Hypothalamus (tissue), 51 donors: ENCODE measurements at places on chromosomes 3 and 15.

DNA sequence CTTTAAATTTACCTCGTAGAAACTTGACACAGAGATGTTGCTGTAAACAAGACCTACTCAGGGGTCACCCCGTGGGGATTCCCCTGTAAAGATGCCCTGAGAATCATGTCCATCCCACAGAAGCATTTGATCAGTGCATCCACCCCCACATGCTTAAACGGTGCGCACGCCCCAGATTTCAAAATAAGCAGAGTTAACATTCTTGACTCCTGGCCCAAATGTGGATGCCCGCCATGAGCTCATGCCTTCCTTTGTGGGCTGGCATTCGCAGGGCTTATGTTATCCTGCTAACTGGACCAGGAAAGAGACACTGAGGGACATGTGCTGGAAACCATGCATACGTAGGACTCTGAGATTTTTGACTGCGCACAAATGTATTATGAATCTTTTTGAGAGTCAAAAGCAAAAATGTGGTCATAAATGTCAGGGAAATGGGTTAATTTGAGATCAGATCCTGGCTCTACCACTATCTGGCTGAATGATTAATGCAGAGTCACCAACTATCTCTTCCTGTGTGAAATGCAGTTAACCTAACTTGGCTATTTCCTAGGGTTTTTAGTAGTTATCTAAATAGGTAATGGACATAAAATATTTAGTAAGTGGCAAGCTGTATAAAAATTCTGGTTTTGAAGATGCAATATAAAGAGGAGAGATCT is 9.1 kb upstream of the TP63 start:
- DNase-seq: no peak

- DNase-seq: no peak
These were observed 224.8 kb upstream of the ATP10A start for GRCh38 chr15:26087881-26088280.

DNA sequence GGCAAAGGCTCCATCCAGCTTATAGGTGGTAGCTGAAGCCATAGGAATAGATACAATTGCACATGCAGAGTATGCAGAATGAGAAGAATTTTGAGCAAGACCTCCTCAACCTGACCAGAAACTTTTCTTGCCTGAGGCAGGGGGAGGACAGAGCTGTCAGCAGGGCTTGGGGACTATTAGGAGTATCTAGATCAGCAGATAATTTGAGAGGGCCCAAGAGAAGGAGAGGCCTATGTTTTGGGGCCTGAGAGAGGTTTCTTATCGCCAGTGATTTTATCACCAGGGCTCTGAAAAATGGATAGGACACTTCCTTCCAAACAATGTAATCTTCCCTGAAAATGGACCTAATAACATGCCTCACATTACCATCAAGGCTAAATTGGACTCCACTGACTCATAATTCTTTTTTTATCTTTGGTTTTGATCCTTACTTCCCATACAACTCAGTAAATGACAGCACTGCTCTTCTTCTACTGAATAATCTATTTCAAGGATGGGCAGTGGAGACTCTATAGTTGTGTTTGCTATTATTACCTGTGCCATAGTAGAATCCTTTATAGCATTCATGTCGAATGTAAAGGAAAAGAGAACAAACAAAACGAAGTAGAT is 15.8 kb upstream of the RAMAC start:
- no peak for DNase-seq

DNA sequence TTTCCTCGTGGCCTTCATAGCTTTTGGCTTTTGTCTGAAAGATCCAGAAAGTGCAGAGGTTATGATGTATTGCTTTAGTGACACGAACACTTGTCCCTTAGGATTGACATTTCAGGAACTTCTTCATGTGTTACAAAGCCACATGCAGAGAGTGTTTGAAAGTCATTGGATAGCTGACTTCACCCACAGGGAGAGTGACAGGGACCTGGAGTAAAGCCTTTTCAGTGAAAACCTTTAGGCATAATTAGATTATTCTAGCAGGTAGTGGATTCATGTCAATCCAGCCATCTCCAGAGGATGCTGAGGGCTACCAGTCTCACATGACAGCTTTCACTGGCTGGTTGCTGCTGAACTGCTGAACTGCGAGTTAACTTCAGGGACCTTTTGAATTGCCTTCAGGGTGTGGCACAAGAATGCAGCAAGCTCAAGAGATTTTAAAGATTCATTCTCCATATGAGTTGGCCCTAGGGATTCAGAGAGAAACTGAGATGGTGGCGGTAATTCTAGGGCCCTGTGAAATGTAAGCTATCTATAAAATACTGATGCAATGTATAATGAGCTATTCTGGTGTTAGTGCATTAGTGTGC is 267.0 kb upstream of the GOLIM4 start:
- no peak for DNase-seq

GRCh38 chr15:40283615-40284300 is 894 bp upstream of the ANKRD63 start:
- DNase-seq: no peak

- DNase-seq: no peak
These were observed 44.2 kb upstream of the GOLIM4 start for GRCh38 chr3:168139947-168140346.

DNA sequence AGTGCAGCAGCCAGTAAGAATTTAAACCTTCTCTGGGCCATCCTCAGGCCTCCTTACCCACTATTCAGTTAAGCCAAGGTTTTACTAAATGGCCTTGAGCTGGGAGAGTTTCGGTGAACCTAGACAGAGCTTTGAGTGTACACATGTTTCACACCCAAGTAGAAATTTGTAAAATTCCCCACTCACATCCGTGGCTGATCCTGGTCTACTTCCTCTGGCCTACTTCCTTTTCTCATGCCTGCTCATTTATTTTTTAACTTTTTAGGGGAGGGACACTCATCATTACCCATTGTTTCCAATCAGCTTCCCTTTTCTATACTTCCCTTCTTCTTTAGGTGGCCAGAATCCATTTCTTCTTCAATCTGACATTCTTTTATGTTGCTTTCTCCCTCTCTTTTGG is 7.6 kb downstream of the CX3CR1 start:
- no peak for DNase-seq

- DNase-seq: no peak
These were observed 107.8 kb upstream of the TGFBR2 start for GRCh38 chr3:30498587-30498967.

GRCh38 chr15:93830221-93831080 is 400.9 kb upstream of the MCTP2 start:
- DNase-seq: no peak

- DNase-seq: no peak
These were observed 132.1 kb downstream of the LPP start for GRCh38 chr3:188286087-188286513.

DNA sequence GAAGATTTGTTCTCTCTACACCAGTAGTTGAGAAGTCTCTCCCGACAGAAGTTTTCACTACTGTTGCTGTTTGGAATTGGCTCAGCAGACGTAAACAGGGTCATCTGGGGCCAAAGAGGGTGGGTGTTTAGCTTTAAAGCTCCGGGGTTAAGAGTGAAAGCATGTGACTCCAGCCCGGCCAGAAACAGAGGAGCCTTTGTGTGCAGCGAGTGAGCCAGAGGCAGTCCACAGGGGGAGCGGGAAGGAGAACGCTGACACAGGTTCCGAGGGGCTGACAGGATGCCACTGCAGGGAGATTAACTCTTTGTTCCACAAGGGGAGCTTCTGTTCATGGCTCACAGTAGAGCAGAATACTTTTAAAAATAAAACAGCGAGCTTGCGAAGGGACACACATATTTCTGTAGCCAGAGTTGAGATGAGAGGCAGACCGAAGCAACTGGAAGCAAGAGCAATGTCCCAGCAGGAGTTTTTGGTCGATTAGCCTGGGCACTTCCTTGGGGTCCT is 26.9 kb downstream of the BMF start:
- DNase-seq: peak; percentile 71

DNA sequence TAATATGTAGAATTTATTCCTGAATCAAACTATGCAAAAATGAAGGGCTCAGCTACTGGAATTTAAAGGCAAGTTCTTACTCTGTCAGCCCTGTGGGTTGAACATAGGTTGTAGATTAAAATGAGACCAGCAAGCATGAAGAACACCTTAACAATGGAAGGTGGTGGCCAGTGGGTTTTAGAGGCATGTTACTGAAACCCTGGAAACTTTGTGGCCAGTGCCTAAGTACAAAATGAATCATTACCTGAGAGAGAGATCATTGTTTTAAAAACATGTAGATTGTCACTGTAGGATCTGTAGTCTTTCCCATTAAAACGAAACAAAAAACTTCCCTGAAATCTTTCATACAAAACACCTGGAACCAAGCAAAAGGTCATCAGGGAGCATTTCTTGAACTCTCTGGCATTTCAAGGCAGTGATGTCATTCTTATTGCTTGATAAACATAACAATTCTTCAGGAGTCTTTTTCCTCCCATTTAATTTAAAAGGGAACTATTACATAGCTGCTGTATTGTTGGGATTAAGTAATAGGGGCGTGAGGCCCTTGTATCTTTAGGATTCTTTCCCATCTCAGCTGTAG is 51.8 kb downstream of the TMEM108 start:
- DNase-seq: no peak

- DNase-seq: no peak
These were observed 25.1 kb downstream of the VPS39 start for GRCh38 chr15:42182961-42183360.

DNA sequence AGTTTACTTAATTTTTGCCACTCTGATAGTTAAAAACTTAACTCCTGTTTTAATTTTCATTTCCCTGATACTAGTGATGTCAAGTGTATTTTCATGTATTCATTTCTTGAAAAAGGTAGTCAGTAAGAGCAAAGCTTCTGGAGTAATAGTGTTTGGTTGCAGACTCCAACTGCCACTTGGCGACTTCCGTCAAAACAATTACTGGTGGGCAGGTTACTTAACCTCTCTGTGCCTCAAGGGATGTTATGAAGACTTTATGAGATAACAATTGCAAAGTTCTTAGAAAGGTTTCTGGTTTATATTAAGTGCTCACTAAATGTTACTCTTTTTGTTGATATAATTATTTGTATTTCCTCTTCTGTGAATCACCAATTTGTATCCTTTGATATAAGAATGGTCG is 129.7 kb downstream of the NFKBIZ start:
- DNase-seq: no peak

DNA sequence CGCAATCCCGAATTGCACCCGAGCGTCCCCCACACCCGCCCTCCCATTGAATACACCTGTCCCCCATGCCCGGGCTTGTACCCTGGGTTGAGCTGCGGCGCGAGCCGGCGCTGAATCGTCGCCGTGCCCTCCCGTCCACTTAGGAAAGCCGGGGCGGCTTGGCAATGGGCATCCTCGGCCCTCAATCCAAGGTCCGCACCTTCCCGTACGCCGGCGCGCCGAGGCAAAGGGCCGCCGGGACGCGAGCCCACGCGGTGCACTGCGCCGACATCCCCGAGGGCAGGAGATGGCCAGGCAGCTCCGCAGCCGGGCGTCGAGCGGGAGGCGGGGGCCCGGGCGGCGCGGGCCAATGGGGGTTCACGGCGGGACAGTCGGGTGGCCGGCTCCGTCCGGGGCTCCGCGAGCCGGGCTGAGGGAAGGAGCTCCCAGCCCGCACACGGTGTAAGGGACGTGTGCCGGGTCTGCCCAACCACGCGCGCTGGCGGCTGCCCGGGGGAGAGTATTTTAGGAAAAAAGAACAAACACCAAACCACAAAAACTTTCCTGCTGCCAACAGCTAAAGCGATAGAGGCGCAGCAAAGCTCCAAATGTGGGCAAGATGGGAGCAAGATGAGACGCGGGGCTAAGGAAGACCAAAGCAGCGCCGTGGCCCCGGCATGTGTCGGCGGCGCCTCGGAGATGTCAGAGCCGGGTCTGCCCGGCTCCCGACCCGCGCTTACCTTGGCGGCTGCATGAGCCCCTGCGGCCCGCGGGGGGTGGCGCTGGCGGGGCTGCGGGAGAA is 621 bp downstream of the RGMA start:
- no peak for DNase-seq

DNA sequence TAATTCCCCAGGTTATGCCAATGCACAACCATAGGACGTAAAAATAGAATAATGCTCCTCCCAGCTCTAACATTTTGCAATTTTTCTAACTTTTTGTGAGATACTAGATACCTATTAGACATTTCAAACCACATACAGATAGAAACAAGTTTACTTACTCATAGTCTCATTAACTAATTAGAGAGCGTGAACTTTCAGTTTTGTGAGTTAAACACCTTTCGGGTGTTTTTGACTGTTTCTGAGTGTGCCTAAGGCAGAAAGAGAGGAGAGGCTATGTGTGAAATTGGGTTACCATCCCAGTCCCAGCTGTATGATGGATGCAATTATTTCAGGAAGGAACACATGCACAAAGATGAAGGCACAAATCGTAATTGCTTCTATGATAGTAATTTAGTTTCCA is 300.4 kb upstream of the POU1F1 start:
- DNase-seq: no peak

DNA sequence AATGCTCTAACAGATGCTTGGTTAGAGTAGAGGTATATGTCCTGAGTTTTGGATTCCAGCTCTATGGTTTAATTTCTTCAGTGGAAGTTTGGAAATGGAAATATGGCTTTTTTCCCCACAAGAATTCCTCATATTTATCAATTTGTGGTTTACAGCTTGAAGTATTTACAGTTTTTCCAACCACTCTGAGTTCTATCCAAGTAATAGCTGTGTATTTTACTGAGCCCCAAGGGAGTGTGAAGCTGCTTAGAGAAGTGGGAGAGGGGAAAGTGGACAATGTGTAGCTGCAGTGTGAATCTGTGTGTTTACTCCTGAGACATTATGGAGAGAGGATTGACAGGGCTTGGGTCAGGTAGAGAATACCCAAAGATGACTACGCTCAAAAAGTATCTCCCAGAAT is 54.5 kb downstream of the NEK11 start:
- DNase-seq: no peak

DNA sequence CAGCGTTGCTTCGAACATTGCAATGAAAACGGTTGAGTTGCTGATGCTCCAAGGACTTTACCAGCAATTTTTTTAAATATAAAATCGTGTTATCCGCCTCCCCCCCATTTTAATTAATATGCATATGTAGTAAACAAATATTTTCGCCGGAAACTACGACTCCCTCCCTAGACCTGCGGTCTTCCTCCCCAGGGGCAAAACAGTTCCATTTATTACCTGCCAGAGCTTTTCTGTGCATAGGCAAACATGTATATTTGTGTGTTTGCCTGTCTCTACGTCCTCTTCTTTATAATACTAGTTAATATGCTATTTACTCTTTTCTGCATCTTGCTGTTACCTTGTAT is 593 bp upstream of the RSL24D1 start:
- no peak for DNase-seq

DNA sequence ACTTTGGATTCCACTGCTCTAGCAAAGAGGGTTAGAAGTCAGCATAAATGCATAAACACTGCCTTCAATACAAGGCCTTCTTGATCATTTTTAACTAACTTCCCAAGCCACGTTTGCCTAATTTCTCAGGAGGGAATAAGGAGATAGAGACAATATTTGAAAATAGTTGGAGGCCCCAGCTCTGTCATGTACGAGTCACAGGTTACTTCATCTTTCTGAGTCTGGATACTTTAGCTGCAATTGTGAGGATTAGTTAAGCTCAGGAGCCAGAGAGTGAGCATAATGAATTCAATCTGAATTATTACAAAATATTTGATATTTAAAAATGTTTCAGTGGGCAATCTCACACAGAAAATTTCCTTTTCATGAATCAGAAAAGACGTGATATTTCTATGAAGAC is 298.9 kb downstream of the SHOX2 start:
- DNase-seq: no peak

GRCh38 chr3:120678331-120678947 is 3.6 kb downstream of the HGD start:
- peak; percentile 12 for DNase-seq

GRCh38 chr3:152021951-152022461 is 148.6 kb downstream of the SUCNR1 start:
- no peak for DNase-seq
